Fibroblast of skin of left quadriceps (primary cell): ENCODE measurements at places on chromosomes 7 and 10.

GRCh38 chr7:28136420-28136819 lies 44.2 kb downstream of the JAZF1 start:
- no peak for DNase-seq

- no peak for DNase-seq
Measured at GRCh38 chr7:158633055-158633956, 45.7 kb upstream of the PTPRN2 start.

DNA sequence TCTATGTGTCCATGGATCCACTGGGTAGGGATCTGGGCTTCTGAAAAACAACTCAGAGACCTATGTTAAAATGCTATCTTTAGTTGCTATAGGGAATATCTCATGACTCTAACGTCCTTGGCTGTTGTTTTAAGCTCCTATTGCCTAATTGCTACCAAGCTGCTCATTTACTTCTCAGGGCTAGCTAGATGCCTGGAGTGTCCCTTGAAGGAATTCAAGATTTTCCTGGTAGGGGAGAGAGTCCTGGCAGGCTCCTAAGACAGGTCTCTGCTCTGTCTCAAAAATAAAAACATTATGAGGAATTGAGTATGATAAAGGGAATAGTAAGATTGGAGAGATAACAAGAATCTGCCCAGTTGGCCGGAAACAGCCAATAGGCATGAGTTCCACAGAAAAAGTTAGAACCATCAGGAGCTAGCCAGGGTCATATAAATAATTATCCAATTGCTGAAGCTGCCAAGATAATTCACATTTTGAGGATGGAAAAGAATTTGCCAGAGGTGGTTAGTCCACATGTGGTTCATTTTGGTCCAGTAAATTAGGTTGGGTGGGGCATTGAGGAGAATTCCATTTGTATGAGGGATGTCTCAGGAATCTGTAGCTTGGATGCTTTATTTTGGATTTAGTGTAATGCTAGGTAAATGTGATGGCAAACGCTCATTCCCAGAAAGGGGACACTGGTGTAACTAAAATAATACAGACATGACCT lies 362.7 kb upstream of the VSTM2A start:
- no peak for DNase-seq

DNA sequence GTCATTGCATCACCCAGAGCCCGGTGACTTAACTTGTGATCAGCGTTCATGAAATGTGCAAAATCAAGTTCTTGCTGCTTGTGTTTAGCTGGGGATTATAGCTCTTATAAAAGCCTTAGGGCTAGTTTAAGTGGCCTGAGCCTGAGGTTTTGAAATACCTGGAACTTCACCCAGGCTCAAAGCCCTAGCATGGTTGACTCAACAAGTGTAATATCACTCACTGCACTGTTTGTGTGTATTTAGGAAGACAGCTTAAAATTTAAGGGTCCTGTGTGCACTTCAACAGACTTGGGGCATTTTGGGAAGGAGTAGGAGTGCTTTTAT lies 489.5 kb downstream of the GATA3 start:
- DNase-seq = no peak

- DNase-seq = no peak
Measured at GRCh38 chr10:115875172-115875571, 397.8 kb downstream of the GFRA1 start.

DNA sequence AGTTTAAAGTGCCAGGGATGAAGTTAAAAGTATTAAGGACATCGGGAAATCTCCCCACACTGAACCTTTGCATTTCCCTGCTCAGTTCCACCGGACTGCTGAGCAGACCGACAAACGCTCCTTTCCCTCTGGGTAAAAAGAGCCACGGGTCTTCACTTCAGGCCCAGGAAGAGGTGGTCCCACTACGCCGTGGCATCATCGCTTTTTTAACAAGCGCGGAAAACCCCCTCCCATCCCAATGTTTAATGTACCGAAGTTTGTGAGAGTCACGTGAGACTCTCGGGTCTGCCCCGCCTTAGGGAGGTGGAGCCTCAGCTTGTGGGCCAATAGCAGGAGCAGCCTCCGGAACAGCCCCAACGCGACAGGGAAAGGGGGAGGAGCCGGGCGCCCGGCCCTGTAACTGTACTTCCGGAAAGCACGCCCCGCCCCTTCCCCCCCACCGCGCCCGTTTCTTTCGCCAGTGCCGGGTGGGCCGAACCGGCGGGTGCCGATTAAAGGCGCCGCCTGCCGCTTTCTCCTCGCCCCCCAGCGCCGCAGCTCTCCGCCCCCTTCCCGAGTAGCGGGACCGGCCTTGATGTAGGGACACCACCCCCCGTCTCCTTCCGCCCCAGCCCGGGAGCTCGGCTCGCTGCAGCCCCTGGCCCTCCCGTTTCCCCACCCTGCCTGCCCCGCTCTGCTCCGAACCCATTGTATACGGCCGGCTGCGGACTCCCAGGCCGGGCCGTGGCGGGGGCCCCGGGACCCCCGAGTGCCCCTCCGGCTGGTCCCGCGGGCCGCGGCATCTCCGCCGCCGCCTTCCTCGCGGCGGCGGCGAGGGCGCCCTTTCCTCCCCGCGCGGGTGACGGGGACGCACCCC lies 2.2 kb upstream of the TRIM8 start:
- DNase-seq = peak; percentile 93

DNA sequence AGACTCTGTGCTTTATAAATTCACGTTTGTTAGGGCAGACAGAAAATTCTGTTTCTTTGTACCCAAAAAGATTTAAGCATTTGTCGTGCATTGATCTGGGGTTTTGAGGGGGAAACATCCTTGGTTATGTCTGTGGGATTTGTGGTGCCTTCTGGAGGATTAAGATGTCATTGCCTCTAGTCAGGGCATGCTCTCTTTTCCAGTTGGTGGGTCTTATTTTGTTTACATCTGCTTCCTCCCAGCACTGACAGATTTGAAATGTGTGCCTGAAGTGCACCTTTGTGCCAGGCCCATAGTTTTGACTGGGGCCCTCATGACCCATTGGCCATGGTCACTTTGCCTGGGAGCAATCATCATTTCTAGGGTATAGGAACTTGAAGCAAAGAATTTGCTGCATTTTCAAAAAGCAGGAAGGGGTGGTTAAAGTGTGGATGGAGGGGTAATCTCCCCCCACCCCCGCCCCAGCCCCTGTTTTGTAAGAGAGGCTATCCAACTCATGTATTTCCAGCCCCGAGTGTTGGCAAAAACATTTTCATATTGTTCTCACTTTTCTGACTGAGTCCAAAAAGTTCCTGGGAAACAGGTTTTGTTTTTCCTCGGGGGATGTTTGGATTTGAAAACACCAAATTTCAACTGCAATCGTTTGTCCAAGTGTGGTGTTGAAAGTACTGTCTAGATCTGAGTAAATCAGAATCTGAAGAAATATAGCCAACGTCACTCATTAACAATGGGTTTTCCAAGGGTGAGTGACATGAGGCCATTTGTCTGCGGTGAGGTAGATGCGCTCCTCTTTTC lies 388.2 kb upstream of the GALNT17 start:
- no peak for DNase-seq

DNA sequence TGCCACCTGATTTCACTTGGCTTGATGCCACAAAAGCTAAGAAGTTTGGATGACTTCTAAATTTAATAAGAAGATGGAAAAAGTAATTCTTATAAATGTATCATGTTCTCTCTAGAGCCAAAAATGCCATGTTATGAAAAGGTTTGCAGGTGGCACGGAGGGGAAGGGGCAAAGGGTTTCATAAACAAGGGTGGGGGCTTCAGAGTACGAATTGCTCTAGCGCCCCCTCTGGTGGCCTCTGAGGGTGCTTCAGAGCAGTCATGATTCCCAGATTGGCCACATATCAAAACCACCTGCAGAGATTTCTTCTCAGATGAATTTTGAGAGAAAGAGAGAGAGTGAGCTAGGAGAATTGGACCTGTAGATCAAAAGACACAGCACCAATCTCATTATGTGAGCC lies 208.6 kb upstream of the YAE1 start:
- DNase-seq = no peak

- DNase-seq = no peak
Measured at GRCh38 chr10:109358325-109358724, 565.0 kb downstream of the XPNPEP1 start.

DNA sequence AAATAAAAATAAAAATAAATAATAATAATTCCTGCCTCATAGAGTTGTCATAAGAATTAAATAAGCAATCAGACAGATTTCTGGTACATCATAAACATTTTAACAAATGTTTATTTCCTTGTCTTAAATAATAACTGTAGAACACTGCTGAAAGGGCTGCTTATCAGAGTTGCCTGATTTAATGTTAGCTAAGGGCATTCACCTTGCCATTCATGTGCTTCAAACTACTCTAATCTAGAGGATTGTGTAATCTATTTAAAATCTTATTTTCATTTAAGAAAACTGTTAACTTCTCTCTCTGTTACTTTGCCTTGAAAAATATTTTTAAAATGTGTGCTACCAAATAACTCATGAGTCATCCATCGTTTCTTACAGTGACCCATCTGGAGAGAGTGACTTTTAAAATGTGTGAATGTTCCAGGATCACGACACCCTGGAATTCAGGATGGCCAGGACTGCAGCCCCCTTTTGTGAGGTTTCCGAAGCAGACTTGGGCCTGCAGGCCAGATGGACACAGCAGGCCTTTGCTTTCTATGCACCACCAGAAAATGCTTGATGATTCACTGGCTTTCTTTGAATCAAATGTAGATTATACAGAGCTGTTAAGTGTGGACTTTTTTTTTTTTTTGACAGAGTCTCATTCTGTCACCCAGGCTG lies 109.1 kb upstream of the TNS3 start:
- DNase-seq = peak; percentile 68

DNA sequence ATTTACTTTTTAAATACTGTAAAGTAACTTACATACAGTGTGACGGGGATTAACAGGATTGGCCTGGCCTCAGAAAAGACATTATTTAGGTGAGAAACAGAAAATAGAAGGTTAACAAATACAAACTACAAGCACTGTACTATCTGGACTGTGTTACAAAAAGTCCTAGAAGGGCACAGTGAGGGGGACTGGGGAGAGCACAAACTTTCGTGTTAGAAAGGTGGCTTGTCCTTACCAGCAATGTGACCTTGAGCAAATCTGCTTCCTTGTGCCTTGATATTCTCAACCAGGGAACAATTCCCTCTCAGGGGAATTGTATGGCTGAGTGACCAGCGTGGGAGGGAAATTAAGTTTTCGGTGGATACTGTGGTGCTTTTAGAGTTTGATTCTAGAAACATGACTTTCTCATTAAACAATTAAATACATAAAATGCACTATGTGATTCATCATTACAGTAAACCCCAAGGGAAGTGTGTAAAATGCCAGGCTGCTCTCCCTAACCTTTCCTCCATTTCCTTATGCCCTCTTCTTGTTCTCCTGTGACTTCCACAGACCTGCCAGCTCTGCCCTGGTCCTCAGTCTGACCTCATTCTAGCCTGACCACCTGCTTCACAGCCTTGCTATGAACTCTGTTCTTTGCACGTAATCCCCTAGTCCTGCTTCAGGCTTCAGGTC lies 57.7 kb downstream of the OSBPL3 start:
- peak; percentile 39 for DNase-seq

GRCh38 chr7:12630513-12630819 lies 57.0 kb upstream of the ARL4A start:
- DNase-seq = no peak

- peak; percentile 80 for DNase-seq
Measured at GRCh38 chr7:137996386-137996851, 5.5 kb downstream of the CREB3L2 start.

DNA sequence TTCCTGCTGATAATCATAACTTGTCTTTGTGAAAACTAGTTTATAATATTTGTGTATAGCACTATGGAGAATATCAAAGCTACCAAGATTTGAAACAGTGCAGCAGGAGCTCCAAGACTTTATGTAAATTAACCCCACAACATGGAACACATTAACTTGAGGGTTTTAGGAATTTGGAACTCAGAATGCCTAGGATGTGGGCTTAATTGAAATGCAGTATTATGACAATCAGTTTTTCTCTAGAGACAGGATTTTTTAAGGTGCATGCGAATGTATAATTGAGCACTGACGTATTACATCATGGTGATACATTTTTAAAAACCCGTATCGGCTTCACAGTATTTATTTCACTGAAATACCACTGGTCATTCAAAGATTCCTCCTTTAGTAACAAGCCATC lies 313.1 kb upstream of the DGKB start:
- peak; percentile 70 for DNase-seq

DNA sequence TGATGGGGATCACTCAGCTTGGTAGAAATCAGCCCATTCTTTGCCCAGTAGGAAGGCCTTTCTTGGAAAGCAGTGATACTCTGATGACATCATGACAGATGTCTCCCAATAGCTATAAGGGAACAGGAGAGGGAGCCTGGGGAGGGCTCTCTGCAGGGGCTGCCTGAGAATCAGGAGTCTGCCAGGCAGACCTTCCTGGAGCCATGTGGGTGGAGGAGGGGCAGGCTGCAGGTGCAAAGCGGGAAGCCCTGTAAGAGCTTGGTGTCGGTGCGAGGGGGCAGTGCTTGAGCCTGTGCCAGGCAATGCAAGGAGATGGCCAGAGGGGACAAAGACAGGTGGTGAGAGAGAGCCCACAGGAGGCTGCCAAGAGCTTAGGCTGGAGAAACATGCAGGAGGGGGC lies 5.0 kb upstream of the TNS3 start:
- no peak for DNase-seq

- no peak for DNase-seq
Measured at GRCh38 chr7:12890586-12890985, 203.2 kb downstream of the ARL4A start.

GRCh38 chr7:29271319-29271658 lies 76.7 kb downstream of the CHN2 start:
- no peak for DNase-seq

DNA sequence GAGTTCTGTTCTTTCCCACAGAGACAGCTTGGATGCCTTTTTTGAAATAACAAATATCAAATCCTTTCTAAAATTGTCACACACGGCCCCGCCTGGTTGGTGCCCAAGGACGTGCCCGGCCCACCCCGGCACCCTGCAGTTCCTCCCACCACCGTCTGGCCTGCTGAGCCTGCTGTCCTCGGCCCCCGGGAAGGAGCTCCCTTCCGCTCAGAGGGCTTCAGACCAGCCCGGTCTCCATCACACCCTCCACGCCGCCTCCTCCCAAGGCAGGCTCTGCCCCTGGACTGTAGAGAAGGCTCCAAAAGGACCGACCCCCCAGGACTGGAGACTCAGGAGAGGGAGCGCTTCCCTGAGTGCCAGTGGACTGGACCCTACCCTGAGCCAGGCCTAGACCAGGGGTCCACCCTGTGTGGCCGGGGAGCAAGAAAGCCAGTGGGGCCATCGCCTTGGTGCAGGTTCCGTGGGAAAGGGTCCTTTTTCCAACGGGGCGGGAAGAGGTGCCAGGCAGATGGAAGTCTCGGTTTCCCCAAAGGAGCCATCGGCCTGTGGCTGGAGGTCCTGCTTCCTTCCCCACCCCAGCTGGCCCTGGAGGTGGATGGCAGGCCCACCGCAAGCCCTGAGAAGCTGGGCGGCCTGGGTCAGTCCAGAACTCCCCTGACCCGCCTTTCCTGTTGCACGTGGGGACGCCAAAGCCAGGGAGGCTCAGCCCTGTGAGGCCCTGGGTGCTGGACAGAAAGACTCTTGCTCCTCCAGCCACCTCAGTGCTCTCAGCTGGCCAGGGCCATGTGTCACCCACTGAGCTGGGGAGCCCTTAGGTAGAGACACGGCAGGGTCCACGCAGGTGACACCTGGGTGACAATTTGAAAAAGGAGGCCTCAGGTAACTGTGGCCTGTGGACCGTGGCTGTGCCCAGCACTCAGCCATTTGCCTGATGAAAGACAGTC lies 69.8 kb downstream of the PWWP2B start:
- DNase-seq = no peak

- no peak for DNase-seq
Measured at GRCh38 chr10:46558122-46558391, 1.6 kb upstream of the GPRIN2 start.
